ENCODE measurements at places on chromosomes 3 and 15. TPM values are rescaled to one million over a fixed set of nuclear protein-coding genes. Genes with fewer than 3 reads are reported as not detected.

The PLCB2 gene
- 26.9 TPM for total RNA-seq

The RAB6B gene
- total RNA-seq, result 8.2 TPM

- no peak for DNase-seq
These were observed 86.1 kb downstream of the SAMMSON start for GRCh38 chr3:70085613-70086012.

GRCh38 chr3:74590620-74591262 lies 23.7 kb downstream of the CNTN3 start:
- no peak for DNase-seq

- DNase-seq, result no peak
These were observed 25.0 kb downstream of the ADAM10 start for GRCh38 chr15:58724466-58724865.

The SKOR1 gene
- 0.60 TPM for total RNA-seq

The CELF6 gene
- 3.4 TPM for total RNA-seq

- DNase-seq, result no peak
These were observed 2.5 kb downstream of the TIPARP start for GRCh38 chr3:156676768-156677479.

All from ureter (tissue), 1 donor.